Suprapubic skin (tissue), 4 donors: ENCODE measurements at places on chromosomes 12 and 14.

GRCh38 chr14:49598189-49598484, 603 bp upstream of the LRR1 start:
- peak overlapping the region; percentile 95 for H3K27ac ChIP-seq
- peaks cover 20% of the 10 kb centered on the region for H3K4me1 ChIP-seq
- no peaks in the 10 kb centered on the region for H3K36me3 ChIP-seq
- H3K4me3 ChIP-seq: peak overlapping the region; percentile 68
- no peak for DNase-seq

DNA sequence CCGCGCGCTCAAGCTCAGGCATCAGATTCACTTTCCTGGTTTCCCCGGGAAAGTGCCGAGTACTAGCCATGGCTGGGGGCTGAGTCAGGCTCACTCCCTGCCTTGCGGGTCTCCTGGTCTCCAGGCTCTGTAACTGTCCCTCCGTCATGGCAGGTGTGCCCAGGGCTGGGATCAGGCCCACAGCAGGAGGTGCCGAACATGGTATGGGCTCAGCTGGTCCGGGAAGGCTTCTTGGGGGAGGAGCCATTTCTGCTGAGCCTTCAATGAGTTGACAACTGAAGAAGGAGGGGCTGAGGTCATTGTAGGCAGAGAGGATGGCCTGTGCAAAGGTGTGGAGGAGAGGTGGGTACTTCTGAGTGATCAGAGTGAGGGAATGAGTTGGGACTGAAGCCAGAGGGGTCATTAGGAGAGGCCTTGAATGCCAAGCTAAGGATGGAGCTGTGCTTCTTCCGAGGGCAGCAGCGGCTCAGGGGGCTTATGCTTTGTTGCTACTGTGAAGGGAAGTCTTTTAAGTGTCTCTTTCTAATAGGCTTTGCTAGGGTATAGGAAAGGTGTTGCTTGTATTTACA, 769 bp downstream of the EXOC3L4 start:
- H3K4me1 ChIP-seq: peaks cover 29% of the 10 kb centered on the region
- no peak overlapping the region for H3K27ac ChIP-seq
- no peak for DNase-seq
- H3K4me3 ChIP-seq: no peak overlapping the region

- DNase-seq: no peak
- no peak overlapping the region for H3K4me3 ChIP-seq
- no peak overlapping the region for H3K27ac ChIP-seq
Observed at GRCh38 chr12:107328442-107329133, 235.2 kb upstream of the CRY1 start.

DNA sequence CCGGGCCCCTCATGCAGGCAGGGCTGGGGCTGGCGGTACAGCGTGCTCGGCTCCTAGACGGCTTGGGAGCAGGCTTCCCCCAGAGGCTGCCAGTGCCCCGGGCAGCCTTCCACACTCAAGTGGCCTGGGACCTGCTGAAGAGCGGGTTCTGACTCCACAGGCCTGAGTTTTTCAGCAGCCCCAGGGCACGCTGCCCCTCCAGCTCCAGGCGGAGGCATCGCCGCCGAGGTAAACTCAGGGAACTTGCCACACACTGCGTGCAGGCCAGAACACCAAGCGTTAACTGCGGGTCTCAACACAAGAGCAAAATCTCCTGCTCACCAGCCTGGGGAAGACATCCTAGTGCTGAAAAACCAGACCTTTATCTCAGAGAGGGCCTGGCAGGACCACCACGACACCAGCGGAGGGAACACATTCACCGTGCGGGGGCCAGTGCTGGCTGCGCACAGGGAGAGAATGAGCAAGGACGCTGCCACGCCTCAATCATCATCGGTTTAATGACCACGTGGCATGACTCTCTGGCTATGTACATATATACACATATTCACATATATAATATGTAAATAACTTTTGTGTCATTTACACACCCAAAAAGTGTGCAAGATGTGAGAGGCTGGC, 21.3 kb downstream of the PSMC1 start:
- no peak overlapping the region for H3K4me3 ChIP-seq
- no peaks in the 10 kb centered on the region for H3K27me3 ChIP-seq
- no peak for DNase-seq
- H3K4me1 ChIP-seq: peaks cover 5% of the 10 kb centered on the region
- no peak overlapping the region for H3K27ac ChIP-seq

DNA sequence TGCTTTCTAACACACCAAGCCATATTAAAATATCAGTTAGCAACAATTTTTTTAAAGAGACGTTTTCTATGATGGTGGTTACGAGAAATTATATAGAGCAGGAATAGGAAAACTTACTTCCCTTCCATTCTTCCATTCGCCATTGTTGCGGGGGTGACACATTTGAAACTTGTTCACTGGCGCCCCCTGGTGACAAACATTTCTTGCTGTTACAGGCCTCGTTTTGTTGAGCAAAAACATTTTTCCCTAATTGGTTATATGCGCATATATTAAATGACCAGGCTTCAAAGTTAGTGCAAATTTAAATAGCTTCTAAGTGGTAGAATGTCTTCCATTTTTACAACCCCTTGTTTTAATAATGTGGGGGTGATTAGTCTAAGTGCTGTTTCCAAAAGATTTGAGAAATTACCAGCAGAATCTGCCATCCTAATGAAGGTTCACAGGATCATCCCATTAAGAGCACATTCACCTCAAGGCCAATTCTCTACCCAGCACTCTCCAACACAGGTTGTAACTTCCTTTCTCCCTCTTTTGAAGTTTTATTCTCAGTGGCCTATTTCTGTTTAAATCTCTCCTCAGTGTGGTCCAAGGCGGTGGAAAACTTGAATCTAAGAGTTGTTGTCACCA, 1124.7 kb downstream of the FLRT2 start:
- no peaks in the 10 kb centered on the region for H3K4me1 ChIP-seq
- H3K27ac ChIP-seq: no peak overlapping the region
- H3K36me3 ChIP-seq: no peaks in the 10 kb centered on the region

DNA sequence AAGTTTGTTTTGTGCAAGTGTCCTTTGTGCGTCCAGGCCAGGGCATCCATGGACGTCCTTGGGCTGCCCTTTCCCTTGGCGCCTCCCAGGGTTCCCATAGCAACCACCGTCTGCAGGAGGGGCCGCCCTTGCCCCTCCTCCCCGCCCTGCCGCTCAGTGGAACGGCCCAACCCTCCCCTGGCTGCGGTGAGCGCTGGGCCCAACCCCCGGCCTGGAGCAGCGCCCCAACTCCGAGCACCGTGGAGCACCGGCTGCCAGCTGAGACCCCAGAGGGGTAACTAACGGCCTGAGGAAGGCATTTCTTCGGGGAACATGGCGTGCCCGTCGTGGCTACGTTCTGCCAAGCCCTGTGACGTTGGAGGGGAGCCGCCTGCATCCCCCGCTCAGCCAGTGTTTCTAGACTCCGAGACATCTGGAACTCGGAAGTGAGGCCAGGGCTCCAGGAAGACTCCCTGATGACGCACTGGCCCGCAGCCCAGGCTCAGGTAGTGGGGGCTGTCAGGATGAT, 5.3 kb upstream of the ACACB start:
- H3K27ac ChIP-seq: peak overlapping the region; percentile 88
- peaks cover 25% of the 10 kb centered on the region for H3K36me3 ChIP-seq
- H3K4me3 ChIP-seq: peak overlapping the region; percentile 51
- H3K27me3 ChIP-seq: no peaks in the 10 kb centered on the region

- H3K27me3 ChIP-seq: no peaks in the 10 kb centered on the region
- H3K4me3 ChIP-seq: no peak overlapping the region
- DNase-seq: no peak
- no peak overlapping the region for H3K27ac ChIP-seq
Observed at GRCh38 chr14:66824251-66824650, 316.3 kb downstream of the GPHN start.

GRCh38 chr12:27576667-27577347, 52.8 kb downstream of the PPFIBP1 start:
- H3K27me3 ChIP-seq: no peaks in the 10 kb centered on the region
- H3K36me3 ChIP-seq: peaks cover 4% of the 10 kb centered on the region
- no peak for DNase-seq
- no peak overlapping the region for H3K27ac ChIP-seq
- H3K4me1 ChIP-seq: peaks cover 24% of the 10 kb centered on the region

DNA sequence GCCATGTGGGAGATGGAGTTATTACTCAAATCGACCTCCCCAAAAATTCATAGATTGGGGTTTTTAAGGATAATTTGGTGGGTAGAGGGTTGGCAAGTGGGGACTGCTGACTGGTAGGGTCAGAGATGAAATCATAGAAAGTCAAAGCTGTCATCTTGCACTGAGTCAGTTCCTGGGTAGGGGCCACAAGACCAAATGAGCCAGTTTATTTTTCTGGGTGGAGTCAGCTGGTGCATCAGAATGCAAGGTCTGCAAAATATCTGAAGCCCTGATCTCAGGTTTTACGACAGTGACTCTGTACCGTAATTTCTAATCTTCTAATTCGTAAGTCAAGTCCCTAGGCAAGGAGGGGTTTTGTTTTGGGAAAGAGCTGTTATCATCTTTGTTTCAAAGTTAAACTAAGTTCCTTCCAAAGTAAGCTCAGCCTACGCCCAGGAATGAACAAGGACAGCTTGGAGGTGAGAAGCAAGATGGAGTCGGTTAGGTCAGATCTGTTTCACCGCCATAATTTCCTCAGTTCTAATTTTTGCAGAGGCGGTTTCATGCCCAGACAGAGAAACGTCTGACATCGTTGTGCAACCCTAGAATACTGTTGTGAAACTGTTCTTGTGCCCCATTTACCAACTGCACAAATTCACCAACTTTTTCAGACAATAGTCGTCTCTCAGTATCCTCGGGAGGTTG, 104.5 kb upstream of the SFSWAP start:
- peaks cover 3% of the 10 kb centered on the region for H3K27me3 ChIP-seq
- no peaks in the 10 kb centered on the region for H3K36me3 ChIP-seq
- no peak overlapping the region for H3K27ac ChIP-seq
- DNase-seq: no peak
- no peak overlapping the region for H3K4me3 ChIP-seq
- H3K4me1 ChIP-seq: peaks cover 28% of the 10 kb centered on the region

DNA sequence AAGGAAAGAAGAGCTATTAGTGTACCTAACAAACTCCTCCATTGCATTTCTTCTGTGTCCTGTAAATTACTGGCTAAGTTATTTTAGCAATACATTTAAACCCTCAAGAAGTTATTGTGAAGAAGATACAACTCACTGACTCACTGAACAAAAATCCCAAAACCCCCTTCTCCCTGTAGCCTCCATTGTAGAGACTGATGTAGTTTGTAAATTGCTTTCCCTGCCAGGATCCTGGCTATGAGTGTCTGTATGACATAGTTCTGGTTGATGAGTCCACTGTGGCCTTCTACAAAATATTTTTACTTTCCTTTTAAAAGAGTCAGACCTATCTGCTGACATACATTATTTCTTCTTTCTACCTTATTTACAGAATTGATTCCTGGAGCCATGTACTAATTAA, 155.6 kb downstream of the SLC6A15 start:
- H3K27me3 ChIP-seq: no peaks in the 10 kb centered on the region
- H3K27ac ChIP-seq: no peak overlapping the region
- H3K36me3 ChIP-seq: no peaks in the 10 kb centered on the region

- H3K27ac ChIP-seq: no peak overlapping the region
- H3K27me3 ChIP-seq: no peaks in the 10 kb centered on the region
- peaks cover 3% of the 10 kb centered on the region for H3K4me1 ChIP-seq
- H3K36me3 ChIP-seq: no peaks in the 10 kb centered on the region
- H3K4me3 ChIP-seq: no peak overlapping the region
Observed at GRCh38 chr12:80869264-80869663, 68.5 kb downstream of the LIN7A start.

GRCh38 chr12:109497675-109498074, 20.2 kb downstream of the UBE3B start:
- H3K27ac ChIP-seq: no peak overlapping the region
- H3K36me3 ChIP-seq: peaks cover 90% of the 10 kb centered on the region
- no peaks in the 10 kb centered on the region for H3K4me1 ChIP-seq
- no peak overlapping the region for H3K4me3 ChIP-seq
- DNase-seq: no peak
- H3K27me3 ChIP-seq: no peaks in the 10 kb centered on the region

DNA sequence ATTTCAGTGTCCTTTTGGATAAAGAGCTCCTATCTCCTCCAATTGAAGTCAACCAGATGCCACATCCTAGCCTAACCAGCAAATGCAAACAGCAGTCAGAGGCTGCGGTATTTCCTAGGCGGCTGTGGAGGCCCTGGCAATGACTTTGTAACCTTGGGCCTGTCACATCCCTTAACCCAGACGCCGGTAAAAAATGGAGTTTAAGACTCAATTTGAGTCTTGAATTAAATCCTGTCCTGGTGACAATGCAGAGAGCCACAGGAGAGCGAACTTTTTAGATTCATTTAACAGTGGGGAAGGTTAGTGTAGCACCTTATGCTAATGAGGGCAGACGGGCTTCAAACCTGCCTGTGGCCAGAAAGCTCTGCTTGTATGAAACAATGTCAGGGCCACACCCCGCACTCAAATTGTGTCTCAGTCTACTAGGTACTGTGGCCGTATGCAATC, 1.3 kb downstream of the C12orf75 start:
- H3K27ac ChIP-seq: peak overlapping the region; percentile 16
- H3K4me3 ChIP-seq: peak overlapping the region; percentile 79
- H3K4me1 ChIP-seq: peaks cover 26% of the 10 kb centered on the region
- no peak for DNase-seq

DNA sequence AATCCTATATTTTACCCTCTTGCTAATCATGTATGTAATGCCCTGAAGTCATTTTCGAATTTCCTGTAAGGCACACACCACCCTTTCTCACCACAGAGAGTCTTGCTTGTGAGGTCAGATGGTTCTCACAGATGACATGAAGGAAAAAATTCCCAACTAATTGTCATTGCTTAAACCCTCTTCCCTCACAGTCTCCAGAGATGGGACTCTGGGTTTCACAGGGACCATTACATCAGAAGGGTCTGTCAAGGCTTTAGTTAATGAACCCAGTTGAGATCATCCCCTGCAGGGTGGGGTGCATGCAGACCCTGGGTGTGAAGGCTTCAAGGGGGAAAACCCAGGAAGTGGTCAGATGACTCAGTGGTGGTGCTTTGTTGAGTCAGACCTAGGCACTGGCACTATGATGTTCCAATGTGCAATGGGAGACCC, 229.6 kb downstream of the BCAT1 start:
- H3K36me3 ChIP-seq: no peaks in the 10 kb centered on the region
- no peak for DNase-seq
- H3K4me3 ChIP-seq: no peak overlapping the region
- no peaks in the 10 kb centered on the region for H3K27me3 ChIP-seq
- H3K27ac ChIP-seq: no peak overlapping the region
- no peaks in the 10 kb centered on the region for H3K4me1 ChIP-seq

- H3K36me3 ChIP-seq: no peaks in the 10 kb centered on the region
- H3K27me3 ChIP-seq: peaks cover 20% of the 10 kb centered on the region
- no peak overlapping the region for H3K27ac ChIP-seq
- no peak for DNase-seq
Observed at GRCh38 chr14:95663226-95663797, 22.9 kb upstream of the TCL1B start.
